ENCODE measurements at places on chromosomes 1 and 21.

- DNase-seq = no peak
These were observed 7.7 kb downstream of the ENSA start for GRCh38 chr1:150621497-150622302.

GRCh38 chr1:177984136-177984525, 14.3 kb upstream of the SEC16B start:
- peak; percentile 57 for DNase-seq

DNA sequence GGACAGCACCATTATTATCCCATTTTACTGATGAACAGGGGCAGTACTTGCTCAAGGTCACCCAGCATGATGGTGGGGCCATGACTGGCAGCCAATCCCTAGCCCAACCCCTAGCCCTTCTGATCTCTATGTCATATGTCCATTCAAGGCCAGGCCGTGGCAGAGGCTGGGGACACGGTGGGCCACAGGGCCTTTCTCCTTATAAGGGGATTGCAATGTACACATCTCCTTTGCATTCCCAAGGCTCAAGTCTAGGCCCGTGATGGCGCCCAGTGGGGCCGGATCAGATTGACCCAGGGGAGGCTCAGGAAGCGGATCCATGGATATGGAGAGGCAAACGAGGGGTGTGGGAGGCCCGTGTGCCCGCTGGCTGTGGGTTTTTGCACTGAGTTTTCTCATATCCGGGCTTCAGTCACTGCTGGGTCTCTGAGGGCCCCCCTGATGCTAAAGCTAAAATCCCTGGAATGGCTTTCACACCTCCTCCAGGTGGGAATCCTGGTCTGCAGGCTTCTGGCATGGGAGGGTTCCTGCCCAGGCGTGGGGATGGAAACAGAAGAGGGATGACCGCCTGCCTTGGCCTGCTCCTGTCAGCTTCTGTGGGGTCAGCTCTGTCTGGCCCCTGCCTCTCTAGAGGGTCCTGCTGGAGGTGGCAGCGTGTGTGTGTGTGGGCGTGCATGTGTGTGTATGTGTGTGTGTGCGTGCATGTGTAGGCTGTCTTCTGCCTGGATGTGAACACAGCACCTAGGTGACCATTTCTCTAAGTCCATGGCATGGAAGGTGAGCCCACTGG, 2.1 kb downstream of the MYOM3 start:
- no peak for DNase-seq

GRCh38 chr1:211609120-211610024, 30.4 kb upstream of the SLC30A1 start:
- DNase-seq = no peak

DNA sequence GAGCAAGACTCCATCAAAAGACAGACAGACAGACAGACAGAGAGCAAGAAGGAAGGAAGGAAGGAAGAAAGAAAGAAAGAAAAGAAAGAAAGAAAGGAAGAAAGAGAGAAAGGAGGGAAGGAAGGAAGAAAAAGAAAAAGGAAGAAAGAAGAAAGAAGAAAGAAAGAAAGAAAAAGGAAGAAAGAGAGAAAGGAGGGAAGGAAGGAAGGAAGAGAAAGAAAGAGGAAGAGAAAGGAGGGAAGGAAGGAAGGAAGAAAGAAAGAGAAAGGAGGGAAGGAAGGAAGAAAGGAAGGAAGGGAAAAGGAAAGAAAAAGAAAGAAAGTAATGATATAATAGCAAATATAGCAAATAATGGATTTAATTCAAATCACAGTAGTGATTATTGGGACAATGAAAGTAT, 32.7 kb downstream of the CHML start:
- no peak for DNase-seq

DNA sequence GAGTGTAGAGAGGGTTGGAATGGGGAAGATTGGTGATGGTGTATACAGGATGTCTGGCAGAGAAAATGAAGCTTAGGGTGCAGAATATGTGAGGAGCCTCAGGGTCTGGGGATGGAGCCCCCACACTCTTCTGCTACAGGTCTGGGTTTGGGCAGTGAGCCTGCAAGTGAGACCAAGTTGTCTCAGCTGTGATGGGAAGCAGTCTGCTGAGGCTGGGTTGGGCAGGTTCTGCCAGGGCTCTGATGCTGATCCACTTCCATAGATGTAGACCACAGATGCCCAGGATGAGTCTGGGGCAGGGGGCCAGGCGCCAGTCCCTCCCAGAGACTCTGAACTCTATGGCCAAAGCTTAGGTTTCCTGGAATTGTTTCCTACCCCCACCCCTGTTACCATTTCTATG, 516.9 kb downstream of the PTPRU start:
- DNase-seq = no peak

- no peak for DNase-seq
These were observed 975.7 kb downstream of the TTLL7 start for GRCh38 chr1:83023212-83023611.

DNA sequence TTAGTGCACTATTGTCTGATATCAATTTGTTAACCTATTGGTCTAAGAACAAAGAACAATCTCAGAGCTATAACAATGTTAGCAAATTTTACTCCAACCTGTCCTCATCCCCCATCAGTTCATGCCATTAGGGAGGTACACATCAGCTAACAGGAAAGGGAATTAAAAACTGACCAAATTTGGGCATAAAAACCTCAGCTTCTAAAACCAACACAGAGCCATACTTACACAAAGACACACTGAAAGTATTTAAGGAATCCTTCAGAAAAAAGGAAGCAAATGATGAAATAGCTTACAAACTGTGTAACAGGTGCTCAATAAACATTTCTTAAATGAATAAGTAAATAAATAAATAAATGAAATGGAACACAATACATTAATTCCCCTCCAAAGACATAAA, 89.2 kb downstream of the TTLL7 start:
- no peak for DNase-seq

DNA sequence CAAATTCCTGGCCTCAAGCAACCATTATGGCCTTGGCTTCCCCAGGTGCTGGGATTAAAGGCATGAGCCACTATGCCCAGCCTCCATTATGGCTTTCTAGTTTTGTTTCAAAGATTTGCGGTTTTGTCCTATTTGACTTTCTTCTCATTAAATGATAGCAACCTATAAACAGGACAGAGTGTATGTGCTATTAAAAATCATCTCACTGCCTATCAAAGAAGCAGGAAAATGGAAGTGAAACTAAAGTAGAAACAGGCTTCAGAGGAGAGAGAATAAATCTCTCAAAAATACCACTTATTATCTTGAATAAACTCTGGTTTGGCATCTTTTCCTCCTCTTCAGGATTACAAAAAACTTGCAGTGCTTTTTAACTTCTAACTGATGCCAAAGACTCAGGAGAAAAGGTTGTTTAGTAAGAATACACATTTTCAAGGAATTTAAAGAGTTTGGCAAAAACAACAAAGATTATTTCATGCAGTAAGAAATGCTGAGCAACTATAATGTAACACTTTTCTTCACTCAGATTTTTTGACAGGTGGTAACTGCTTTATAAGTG, 28.7 kb downstream of the ACBD3 start:
- no peak for DNase-seq

- no peak for DNase-seq
These were observed 73.1 kb upstream of the COG2 start for GRCh38 chr1:230569201-230569600.

DNA sequence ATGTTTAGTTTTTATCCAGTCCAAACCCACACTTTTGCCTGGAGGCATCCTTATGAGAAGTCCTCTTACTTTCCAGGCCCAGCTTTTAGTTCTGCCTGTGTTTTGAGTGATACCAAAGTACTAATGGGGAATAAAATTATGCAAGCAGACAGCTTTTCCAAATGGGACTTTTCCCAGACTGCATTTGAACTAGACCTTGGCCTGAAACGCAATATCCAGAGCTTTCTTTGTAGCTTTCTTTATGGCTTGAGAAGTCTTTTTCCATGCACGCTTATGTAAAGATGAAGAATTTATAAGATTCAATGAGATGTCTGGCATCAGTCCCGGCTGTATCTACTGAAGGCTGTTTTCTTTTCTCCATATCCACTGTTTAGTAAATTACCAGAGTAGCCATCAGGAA, 236.6 kb upstream of the RAB4A start:
- no peak for DNase-seq

- DNase-seq = no peak
These were observed 257.8 kb upstream of the CHRM3 start for GRCh38 chr1:239128541-239128940.

DNA sequence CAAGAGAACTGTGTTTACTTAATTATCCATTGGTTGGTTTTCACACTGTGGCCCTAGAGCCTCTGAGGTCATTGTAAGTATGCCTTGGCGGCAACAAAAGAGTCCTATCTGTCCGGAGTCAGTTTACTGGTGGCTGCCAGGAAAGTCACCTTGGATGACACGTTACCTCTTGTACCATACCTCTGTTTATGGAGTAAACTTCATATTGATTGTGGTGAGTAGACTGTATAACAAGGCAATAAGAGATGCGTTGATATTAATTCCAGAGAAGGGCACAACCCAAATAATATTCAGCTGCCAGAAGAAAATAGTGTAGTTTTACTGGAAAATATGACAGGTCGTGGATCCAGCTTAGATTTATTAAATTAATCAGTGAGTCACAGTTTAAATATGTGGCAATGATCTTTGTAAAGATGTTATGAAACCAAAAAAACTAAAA, 20.4 kb upstream of the KIF14 start:
- no peak for DNase-seq

DNA sequence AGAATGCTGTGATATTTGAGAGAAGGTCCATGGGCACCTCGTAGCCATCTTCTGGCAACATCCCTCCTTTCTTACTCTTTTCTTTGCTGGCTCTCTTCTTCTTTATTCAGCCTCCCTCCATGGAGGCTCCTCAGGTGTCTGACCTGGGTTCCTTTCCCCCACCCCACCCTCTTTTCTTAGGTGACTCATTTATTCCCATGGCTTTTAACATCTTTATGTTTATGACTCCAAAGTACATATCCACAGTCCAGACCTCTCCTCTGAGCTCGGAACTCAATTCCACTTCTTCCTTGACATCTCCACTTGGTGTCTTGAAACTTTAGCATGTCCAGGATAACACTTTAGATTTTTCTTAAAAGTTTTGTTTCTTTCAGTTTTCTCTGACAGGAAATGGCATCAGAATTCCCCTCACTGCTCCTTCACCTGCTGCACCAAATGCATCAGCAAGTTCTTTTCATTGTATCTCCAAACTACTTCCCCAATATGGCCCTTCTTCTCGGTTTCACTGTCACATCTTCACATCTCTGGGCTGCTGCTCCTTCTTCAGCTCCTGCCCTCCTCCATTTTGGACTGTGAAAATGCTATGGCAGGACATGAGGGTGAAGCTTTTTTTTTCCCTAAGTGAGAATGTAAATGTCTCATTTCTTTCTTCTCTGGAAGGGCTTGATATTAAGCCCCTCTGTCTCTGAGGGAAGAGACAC, 95.9 kb downstream of the GIPC2 start:
- DNase-seq = no peak

- DNase-seq = peak; percentile 65
These were observed 4.0 kb downstream of the JUN start for GRCh38 chr1:58779801-58780382.

DNA sequence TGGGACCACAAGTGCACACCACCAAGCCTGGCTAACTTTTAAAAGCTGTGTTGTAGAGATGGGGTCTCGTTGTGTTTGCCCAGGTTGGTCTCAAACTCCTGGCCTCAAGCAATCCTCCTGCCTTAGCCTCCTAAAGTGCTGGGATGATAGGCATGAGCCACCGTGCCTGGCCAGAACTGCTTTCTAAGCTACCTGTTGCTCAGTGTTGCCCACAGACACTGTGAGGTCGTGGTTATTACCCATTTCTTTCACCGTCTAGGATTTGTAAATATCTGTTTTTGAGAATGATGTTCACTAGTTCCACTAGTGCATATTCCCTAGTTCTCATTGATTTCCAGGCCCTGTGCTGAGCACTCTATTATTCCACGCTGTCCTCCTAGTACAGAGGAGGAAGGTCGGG, 51.4 kb upstream of the FAM89A start:
- DNase-seq = no peak

GRCh38 chr1:21301794-21302440, 11.7 kb upstream of the ECE1 start:
- DNase-seq = no peak
